Osteoblast (primary cell): ENCODE measurements at places on chromosomes 12 and 14. TPM values are rescaled to one million over a fixed set of nuclear protein-coding genes. Genes with fewer than 3 reads are reported as not detected.

DNA sequence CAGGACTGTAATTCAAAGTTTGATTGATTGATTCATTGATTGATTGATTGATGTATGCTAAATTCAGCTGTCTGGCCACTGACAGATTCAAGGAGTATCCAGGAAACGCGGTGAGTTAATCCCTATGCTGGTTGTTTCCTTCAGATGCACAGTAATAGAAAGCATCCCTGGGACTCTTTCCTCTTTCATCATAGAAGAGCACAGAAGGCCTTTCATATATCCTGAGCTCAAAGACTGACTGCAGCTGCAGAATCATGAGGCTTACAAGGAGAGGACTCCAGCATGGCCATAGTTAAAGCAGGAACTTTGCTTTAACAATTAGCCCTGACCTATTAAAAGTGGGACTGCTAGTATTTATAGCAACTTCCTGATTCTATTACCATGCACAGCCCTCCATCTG lies 187.7 kb upstream of the TMTC1 start:
- no peak for DNase-seq

GRCh38 chr14:72663956-72664650 lies 229.8 kb downstream of the DPF3 start:
- no peak for DNase-seq

Gene ZNF10
- total RNA-seq, result 9.8 and 11.5 TPM in 2 replicates

Gene ZFHX2
- total RNA-seq, result 0.59 and 0.72 TPM in 2 replicates

DNA sequence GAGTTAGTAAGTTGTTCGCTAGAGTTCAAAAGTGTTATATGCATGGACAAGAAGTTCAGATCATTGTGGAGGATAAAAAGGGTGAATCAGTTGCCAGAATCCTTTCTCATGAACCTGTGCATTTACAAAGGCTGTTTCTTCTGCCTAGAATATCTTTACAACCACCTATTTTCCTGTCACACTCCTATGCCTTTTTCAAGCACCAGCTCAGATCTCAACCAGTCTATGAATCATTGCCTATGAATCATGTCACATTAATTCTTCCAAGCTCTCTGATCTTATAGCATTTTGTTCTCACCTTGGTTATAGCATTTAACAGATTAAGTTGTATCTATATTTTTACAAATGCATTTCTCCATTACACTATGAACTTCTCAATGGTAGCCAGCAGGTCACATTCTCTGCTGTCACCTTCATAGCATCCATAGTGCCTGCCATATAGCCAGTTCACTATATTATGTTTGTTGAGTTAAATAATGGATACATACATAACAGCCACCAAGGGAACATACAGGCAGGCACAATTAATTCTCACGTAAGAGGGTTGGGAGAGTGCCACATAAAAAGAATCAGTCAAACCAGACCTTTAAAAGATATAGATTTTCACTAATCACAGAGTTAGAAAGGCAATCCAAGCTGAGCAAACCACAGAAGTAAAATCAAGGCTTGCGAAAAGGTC lies 573.0 kb downstream of the FOXG1 start:
- no peak for DNase-seq

- peak; percentile 79 for DNase-seq
Measured at GRCh38 chr14:95291859-95292542, 27.7 kb downstream of the CLMN start.

GRCh38 chr12:4908684-4909409 lies 858 bp upstream of the KCNA1 start:
- peak; percentile 45 for DNase-seq

Gene KRT72
- total RNA-seq, result not detected in 2 replicates

GRCh38 chr12:57129889-57130288 lies 1.6 kb downstream of the LRP1 start:
- DNase-seq, result peak; percentile 82

GRCh38 chr12:54160089-54160488 lies 28.7 kb downstream of the SMUG1 start:
- DNase-seq, result peak; percentile 76

DNA sequence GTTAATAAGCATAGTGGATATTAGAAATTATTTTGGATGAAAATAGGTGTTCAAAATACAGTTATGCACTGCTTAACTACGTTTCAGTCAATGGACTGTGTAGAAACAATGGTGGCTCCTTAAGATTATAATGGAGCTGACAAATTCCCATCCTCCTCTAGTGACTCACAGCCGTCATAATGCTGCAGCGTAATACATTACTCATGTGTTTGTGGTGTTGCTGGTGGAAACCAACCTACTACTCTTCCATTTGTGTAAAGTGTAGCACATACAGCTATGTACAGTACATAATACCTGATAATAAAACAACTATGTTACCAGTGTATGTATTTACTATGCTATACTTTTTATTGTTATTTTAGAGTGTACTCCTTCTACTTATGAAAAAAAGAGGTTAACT lies 111.2 kb upstream of the TMCC3 start:
- no peak for DNase-seq

DNA sequence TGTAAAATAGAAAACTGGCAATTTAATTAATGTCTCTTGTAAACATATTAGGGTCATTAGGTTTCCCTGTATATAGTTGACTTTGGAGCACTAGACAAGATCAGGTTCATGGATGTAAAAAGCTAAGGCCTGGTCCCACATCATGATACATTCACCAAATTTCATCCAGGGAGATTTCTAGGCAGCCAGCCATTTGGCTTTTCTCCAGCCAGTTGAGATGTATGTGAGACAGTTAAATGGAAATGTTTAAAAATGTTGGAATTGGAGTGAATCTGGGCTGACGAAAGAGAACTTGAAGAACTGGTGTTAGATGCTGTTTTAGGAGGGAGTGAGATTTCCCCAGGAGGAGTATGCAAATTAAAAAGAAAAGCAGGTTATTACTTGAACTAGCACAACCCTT lies 41.8 kb upstream of the CLEC14A start:
- no peak for DNase-seq

DNA sequence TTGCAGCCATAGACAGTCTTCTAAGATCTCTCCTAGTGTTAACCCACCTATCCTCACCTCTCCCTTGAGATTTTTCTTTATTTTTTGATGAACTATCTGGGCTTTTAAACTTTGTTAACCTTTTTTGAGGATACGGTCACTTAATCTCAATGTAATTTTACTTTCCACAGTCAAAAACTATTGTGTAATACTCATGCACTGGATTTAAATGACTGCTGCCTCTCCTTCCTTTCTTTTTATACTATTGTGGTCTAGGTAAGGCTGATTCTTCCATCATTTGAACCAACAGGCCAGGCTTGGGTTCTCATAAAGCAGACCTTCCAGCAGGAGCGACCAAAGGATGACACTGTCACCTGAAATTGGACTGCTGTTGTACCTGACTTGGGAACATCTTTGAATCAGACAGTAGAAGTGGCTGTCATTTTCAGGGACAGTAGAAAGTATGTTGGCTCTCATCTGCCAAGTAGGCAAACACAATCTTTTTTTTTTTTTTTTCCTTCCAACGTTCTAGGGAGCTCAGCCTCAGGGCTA lies 689 bp upstream of the PDE3A start:
- DNase-seq, result no peak

Gene ABCC9
- total RNA-seq, result 14.5 and 28.3 TPM in 2 replicates

DNA sequence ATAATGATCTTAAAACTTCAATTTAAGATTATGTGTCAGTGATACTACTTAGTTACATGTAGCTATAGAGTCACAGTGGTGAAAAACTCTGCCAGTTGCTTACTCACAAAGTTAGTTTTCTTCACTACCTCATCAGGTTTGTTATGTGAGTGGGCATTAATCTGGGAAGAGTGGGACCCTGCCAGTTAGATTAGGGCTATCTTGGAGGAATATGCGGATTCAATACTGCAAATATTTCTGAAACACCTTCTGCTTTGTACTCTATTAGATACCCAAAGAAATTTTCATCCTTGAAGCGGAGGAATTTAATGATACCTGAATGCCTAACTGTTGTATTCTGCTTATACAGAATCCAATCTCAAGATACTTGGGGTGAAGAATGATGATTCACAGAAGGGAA lies 25.1 kb downstream of the ZNF268 start:
- no peak for DNase-seq

Gene FAM177A1
- 30.0 and 34.2 TPM in 2 replicates for total RNA-seq

GRCh38 chr14:95614349-95614748 lies 71.9 kb upstream of the TCL1B start:
- DNase-seq, result no peak

Gene SYNE3
- 23.9 and 26.8 TPM in 2 replicates for total RNA-seq

- no peak for DNase-seq
Measured at GRCh38 chr12:94875525-94875924, 128.0 kb downstream of the NDUFA12 start.

Gene FCF1
- total RNA-seq, result 33.3 and 35.1 TPM in 2 replicates

DNA sequence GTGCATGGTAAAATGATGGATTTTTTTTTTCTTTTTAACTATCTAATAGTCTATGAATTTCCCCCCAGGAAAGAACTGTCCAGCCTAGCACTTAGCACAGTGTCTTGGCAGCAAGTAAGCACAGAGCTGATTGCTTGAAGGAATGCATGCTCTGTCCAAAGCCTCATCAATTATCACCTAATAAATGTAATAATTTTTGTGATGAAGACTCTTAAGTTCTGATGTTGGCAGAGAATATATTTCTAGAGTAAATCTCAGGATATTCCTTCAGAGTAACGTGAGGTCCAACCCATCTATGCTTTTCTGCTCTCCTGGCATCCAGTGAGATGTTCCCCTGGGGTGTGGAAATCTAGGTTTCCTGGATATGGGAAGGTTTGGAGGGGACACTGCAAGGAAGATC lies 152.4 kb downstream of the TMX1 start:
- DNase-seq, result no peak

- no peak for DNase-seq
Measured at GRCh38 chr14:67602076-67602475, 2.0 kb upstream of the PIGH start.

DNA sequence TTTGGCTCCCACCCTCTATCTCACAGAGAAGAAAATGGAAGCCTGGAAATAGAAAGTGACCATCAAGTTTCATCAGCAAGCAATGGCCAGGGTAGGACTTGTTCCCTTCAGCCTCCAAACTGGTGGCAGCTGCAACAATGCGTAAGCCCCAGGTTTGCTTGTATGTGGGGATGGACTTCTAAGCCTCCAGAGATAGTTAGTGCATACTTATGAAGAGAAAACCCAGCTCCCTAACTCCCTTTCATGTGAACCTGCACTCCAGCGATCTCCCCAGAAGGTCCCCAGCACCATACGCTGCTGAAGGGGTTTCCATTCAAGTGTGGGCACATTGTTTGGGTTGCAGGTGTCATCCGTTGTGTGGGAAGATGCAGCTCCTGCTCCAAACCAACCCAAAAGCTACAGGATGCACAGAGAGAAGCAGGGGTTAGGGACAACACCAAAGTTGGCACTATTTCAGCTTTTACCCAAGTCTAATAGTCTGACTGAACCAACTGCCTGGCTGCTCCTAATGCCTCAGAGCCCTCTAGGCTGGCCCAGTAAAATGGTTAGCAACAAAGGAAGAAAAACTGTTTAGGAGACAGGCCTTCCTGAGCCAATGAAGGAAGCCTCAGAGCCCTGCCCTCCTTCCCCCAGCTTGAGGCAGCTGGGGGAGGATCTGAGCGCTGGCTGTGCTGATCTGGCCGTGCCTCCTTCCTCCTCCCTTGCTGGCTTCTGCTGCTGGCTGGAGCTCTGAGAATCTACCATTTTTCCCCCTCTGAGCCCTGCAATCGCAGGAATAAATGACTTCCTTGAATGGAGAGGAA lies 12.3 kb downstream of the ZFP36L1 start:
- peak; percentile 73 for DNase-seq

DNA sequence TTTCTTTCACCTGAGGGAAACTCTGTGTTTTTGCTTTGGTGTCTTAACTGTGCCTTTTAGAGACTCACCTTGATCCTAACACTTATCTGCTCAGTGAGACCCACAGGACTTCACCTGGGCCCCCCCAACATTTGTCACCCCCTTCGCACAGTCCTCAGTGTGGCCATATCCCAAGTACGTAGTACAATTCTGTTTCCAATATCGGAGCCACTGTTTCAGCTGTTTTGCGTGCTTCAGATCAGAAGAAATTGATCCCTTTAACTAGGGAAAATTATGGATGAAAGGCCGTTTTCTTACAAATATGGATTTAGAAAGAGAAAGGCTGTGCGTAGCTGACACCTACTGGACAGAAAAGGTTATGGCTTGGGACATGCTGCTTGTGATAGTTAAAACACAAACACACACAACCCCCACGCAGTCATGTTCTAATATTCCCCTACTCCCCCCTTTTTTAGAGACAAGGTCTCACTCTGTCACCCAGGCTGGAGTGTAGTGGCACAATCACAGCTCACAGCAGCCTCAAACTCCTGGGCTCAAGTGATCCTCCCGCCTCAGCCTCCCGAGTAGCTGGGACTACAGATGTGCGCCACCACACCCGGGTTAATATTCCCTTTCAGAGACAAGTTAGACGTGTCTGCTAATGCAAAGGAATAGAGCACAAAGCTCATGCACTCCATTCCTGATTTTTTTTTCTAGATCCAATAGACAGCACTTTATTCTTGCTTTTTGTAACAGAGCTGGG lies 3.6 kb upstream of the SLC7A8 start:
- peak; percentile 85 for DNase-seq

DNA sequence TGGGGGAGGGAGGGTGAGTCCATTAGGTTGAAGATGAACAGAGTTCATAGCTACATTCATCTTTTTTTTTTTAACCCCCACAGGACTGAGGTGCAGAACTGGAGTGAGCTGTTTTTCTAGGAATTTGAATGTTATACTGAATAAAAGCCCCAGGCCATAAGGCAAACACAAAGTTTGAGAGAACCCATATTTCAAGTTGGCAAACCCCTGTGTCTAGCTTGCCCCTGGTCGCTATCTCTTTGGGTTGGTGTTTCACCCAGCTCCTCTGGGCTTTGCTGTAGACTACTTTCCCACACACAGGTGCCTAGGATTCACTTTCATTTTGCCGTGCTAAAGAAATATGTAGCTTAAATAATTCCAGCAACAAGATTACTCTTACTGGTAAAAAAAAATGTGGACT lies 5.2 kb upstream of the LMO3 start:
- DNase-seq, result no peak

DNA sequence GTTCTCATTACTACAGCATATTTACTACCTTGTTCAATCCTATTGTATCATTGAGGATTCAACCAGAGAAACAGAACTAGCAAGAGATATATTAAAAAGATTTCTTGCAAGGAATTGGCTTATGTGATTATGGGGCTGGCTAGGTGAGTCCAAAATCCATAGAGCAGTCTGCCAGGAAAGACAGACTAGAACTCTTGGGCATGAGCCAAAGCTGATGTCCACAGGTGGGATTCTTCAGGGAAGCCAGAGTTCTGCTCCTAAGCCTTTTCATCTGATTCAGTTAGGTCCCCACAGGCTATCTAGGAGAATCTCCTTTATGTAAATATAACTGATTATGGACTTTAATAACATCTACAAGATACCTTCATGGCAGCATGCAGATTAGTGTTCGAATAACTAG lies 26.0 kb downstream of the PELI2 start:
- no peak for DNase-seq

Gene EID3
- total RNA-seq, result 14.4 and 19.2 TPM in 2 replicates

GRCh38 chr14:75566321-75566720 lies 12.1 kb upstream of the FLVCR2 start:
- no peak for DNase-seq

DNA sequence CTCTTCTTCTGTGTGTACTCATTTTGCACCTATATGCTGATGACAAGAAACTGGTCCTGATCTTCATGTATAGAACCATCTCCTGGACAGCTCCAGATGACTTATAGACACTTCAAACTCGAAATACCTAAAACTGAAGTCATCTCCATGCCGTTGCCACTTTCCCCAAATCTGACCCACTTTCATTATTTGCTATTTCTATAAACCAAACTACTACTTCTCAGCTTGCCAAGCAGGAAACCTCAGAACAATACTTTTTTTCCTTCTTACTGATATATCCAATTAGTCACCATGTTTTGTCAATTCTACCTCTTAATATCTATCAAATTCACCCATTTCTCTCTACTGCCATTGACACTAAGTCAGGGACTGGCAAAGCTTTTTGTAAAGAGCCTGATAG lies 14.8 kb downstream of the SGPP1 start:
- no peak for DNase-seq

Gene SIX1
- 18.1 and 21.5 TPM in 2 replicates for total RNA-seq
